ENCODE measurements at places on chromosomes 5 and 9. TPM values are rescaled to one million over a fixed set of nuclear protein-coding genes. Genes with fewer than 3 reads are reported as not detected.

GRCh38 chr5:133970325-133970909 lies 2.0 kb upstream of the C5orf15 start:
- DNase-seq, result no peak

- no peak for DNase-seq
Observed at GRCh38 chr9:84062538-84062937, 81.9 kb downstream of the RMI1 start.

DNA sequence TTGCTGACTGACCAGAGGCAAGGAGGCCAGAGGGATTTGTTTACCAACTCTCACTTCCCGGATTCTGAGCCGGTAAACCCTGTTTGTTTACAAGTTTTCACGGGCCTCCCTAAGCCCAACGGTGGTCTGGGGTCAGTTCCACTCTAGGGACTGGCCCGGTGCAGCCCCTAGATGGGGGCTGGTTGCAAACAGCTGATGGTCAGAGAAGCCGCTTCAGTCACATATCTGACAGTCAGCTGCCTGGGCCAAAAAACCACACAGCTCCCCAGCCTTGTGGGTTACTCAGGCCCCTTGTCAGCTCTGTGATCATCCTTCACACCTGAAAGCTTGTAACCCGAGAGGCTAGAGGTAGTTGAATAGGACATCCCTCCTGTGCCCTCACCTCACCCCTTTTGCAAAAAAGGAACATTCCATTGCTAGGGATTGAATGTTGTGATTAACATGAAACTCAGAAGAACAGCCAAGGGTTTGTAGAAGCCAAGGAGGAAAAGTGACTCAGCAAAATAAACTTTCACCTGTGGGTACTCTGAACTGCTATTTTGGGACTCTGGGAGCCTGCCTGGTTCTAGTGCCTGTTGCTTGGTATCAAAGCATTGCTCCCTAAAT lies 40.4 kb downstream of the SAR1B start:
- DNase-seq, result no peak

- no peak for DNase-seq
Observed at GRCh38 chr5:122120493-122120892, 8.9 kb upstream of the ZNF474 start.

GRCh38 chr5:172533058-172533398 lies 78.7 kb upstream of the SH3PXD2B start:
- DNase-seq, result no peak

GRCh38 chr5:138654281-138654867 lies 79.2 kb upstream of the HSPA9 start:
- DNase-seq, result no peak

- no peak for DNase-seq
Observed at GRCh38 chr9:7094052-7094451, 336.3 kb downstream of the KDM4C start.

- no peak for DNase-seq
Observed at GRCh38 chr5:83528439-83528769, 56.9 kb downstream of the VCAN start.

- DNase-seq, result peak; percentile 27
Observed at GRCh38 chr9:88258024-88258423, 119.7 kb upstream of the SPATA31C2 start.

GRCh38 chr5:160744268-160745101 lies 107.5 kb downstream of the ATP10B start:
- DNase-seq, result no peak

- no peak for DNase-seq
Observed at GRCh38 chr5:27592231-27592630, 553.8 kb upstream of the CDH9 start.

GRCh38 chr5:141866096-141866495 lies 12.1 kb downstream of the PCDH1 start:
- DNase-seq, result peak; percentile 39

GRCh38 chr5:167664222-167664804 lies 627.1 kb upstream of the WWC1 start:
- DNase-seq, result no peak

- DNase-seq, result no peak
Observed at GRCh38 chr9:81477669-81478068, 211.7 kb downstream of the TLE1 start.

GRCh38 chr5:16025681-16026080 lies 153.9 kb downstream of the MARCHF11 start:
- no peak for DNase-seq

DNA sequence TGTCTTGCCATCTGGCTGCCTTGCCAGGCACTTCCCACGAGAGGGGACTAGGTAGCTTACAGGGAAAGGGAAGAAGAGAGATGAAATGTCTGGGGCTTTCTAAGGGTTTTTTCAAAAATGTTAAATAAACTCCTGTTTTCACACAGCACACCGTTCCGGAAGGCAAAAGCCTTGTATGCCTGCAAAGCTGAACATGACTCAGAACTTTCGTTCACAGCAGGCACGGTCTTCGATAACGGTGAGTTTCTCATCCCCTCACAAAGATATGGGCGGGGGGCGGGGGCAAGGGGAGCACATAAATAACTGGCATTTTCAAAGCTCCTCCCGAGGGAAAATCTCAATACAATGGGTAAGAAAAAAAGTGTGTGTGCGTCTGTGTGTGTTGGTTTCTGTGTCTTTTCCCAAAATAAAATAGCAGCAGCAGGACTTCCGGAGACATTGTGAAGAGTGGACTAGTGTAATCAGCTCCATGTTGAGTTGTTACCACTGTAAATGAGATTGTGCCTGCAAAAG lies 189.6 kb downstream of the NR3C1 start:
- no peak for DNase-seq

DNA sequence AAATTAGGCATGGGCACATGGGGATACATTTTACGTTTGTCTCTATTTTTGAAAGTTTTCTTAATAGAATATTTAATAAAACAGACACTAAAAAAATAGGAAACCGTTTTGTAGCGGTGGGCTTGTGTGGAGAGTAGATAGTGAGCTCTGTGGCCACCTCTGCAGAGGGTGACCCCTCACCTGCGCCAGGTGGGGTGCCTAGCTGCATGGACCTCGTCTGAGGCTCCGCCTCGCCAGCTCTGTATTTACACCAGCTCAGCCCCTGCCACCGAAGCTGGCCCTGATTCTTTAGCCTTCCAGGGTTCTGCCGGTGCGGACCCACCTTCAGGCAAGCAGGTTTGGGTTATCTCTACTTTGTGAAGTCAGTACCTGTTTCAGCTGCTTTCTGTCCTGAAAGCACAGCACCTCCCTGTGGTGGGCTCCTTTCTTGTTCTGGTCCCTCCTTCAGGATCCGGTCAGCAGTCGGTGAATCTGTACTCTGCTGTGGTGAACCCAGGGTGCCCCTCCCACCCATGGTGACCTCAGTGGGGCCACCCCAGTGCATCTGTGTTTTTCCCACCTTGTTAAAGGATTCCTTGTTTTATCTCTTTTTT lies 105.2 kb upstream of the CACNA1B start:
- no peak for DNase-seq

DNA sequence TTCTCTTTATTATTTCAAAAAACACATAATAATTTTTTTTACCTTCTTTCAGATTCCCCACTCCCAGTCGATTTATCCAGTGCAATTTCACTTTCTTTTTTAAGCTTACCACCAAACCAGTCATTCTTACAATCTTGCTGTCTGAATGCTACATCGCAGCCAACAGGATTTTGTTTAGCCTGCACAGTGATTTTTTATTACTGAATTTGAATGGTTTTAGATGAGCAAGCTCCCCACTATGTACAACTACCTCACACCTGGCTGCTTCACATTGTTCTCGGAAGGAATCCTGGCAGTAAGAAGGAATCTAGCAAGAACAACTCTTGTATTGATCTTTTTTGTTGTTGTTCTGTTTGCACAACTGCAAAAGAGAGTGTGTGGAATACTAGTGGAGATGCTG lies 668.1 kb upstream of the WWC1 start:
- no peak for DNase-seq

- no peak for DNase-seq
Observed at GRCh38 chr9:37769306-37769705, 15.6 kb downstream of the EXOSC3 start.

- DNase-seq, result peak; percentile 64
Observed at GRCh38 chr9:130043654-130044623, 950 bp upstream of the FNBP1 start.

DNA sequence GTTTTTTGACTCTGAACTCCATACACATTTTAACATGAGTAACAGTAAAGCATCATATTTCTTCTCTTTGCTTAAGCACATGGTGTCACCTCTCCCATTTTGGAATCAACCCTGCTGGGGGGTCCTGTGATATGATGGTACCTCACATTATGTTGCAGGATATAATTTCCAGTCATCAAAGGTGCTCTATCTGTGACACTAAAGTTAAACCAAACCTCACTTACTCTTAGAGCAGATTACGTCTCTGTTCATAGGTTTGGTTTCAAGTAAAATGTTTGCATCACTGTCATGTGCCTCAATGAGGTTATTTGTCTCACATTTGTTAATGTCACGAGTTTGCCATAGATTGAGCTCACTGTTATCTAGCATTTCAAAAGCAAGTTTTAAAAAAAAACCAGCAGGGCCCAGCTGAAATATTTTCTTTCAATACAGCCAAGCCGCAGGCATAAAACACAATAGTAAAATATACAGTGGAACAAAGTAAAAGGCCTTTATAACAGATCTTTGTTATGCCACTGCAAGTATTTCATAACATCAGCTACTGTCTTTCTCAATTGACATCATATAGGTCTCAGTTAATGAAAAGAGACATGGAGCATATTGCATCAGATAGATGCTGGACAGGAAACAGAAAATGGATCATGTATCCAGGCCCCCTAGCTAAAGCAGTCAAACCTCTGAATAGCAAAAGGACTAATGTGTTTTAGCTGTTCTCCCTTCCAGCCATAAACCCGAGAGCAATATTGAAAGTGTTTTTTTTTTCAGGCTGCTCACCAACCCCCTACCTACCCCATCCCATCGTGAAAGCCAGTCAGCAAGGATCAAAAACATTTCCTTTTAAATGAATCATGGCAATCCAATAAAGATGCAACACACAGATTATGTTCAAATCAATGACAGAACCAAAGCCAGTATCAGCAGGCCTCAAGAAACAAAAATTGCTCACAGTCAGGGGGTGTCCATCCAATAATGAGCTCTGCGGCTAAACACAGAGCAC lies 182.1 kb upstream of the ITGA1 start:
- no peak for DNase-seq

DNA sequence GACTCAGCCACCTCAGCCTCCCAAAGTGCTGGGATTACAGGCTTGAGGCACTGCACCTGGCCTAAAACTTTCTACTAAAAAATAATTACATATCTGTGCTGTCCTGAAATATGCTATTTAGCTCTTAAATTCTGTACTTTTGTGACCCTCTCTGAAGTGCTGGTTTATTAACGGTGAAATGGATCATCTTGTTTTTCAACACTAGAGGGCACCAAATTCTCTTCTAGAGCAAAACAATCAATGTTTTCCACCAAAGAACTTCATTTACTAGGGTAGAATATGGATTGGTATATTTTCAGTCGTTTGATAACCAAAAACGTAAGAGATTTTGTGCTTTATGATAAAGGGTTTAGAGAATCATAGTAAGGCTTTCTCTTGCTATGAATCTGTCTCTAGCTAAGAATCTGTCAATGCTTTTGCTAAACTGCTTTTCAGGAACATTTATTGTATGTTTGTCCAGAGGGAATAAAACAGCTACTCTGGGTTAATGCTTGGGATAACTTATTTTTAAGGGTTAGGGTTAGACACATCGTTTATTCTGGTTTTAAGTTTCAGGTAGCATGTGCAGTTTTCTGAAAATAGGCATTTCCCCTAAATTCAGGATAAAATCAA lies 63.6 kb downstream of the RNF180 start:
- no peak for DNase-seq

DNA sequence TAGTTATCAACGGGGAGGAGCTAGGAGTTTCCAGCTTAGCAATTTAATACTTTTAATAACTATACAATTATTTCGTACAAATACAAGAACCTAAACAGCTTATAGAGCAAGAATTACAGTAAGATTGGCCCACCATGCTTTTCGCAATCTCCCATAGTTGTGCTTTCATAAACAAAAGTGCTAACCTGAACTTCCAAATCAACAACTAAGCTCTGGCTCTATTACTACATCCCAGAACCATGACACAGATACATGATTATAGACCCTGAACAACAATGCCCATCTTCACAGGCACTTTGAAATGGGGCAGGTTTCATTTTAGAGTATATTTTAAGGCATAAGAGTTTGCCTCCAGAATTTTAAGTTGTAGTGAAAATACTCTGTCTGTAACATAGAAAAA lies 203.5 kb downstream of the DMRTA1 start:
- DNase-seq, result no peak

- no peak for DNase-seq
Observed at GRCh38 chr9:91562416-91562815, 138.8 kb upstream of the NFIL3 start.

DNA sequence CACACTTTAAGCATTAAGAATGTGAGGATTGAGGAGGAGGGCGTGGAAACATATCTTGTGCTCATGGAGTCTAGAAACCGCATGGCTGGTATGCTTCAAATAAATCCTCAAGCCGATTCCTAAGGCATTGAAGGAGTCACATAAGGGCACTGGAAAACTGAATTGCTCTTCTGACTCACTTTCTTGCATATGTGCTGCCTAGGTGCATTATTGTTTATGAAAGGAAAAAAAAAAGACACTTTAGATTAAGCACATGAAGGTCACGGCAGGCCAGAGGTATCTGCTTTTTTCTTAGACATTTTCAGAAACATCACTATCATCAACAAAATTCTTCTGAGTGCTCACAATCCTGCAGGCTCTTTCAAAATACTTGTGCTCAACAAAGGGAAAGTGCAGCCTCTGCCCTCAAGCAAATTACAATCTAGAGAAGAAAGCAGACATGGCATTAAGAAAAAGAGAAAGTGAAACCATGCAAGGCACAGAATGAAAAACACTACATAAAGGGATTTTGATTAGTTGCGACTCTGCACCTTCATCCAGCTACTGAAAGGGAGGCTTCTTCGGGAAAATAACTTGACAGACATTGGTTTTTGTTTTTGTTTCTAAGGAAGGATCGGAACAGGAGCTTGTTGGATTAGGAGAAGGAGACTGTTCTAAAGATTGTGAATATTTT lies 2117.6 kb downstream of the MAT2B start:
- no peak for DNase-seq

DNA sequence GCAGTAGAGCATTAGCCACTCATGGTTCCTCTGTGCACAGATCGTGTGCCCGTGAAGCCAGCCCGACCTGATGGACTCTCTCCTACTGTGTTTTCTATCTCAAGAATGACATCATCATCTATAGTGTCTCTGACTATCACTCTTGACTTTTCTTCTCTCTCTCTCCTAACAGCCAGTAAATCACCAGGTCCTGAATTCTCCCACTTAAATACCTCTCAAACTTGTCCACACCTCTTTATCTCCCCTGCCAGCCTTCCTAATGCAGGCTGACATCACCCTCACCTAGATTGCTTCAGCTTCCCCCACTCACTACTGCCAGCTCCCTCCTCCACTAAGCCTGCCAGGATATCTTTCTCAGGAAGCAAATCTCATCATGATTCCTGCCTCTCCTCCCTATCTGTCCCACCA lies 90.6 kb upstream of the MIER3 start:
- no peak for DNase-seq

The SPINK4 gene
- not detected for total RNA-seq

The SIT1 gene
- total RNA-seq, result 0.34 TPM

The RGS7BP gene
- total RNA-seq, result 0.17 TPM

The GLRA1 gene
- not detected for total RNA-seq

The PLPP6 gene
- total RNA-seq, result 1.7 TPM

The MARCHF11 gene
- total RNA-seq, result not detected

The RAI14 gene
- 2.4 TPM for total RNA-seq

The SPATA6L gene
- total RNA-seq, result 0.61 TPM

The IL3 gene
- total RNA-seq, result not detected

The IFNA13 gene
- total RNA-seq, result not detected

The RNF180 gene
- total RNA-seq, result 7.3 TPM

The OBP2B gene
- total RNA-seq, result not detected

The DROSHA gene
- total RNA-seq, result 36.2 TPM

The CAVIN4 gene
- total RNA-seq, result 68.6 TPM

The PPP3R2 gene
- not detected for total RNA-seq

The CDHR2 gene
- total RNA-seq, result not detected

The PALM2AKAP2 gene
- total RNA-seq, result 6.0 TPM

The PCDHB8 gene
- 0.49 TPM for total RNA-seq
